Left lung (tissue), 14 donors: ENCODE measurements at places on chromosomes 6 and 20. TPM values are rescaled to one million over a fixed set of nuclear protein-coding genes. Genes with fewer than 3 reads are reported as not detected.

DNA sequence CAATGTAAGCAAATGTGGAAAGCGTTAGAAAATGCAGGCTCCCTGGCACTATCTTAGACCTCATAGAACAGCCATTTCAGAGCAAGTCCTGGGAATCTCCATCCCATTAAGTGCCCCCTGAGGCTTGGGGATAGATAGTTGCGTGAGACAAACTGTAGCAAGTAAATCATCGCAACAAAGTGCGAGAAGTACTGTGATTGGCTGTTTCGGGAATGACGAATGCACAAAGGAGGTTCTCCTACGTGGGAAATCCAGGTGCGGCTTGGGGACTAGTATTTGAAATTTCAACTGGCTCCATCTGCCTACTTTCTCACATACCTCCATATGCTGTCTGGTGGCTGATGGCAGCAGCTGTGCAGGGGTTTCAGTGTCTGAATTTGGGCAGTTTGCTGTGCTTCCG, 84.5 kb downstream of the PLEKHG1 start:
- DNase-seq: no peak

- no peak for DNase-seq
Observed at GRCh38 chr6:65259059-65259458, 448.0 kb downstream of the EYS start.

- no peak for DNase-seq
Observed at GRCh38 chr6:135144673-135145062, 36.4 kb upstream of the MYB start.

GRCh38 chr20:32664678-32665159, 9.0 kb downstream of the C20orf203 start:
- no peak for DNase-seq

DNA sequence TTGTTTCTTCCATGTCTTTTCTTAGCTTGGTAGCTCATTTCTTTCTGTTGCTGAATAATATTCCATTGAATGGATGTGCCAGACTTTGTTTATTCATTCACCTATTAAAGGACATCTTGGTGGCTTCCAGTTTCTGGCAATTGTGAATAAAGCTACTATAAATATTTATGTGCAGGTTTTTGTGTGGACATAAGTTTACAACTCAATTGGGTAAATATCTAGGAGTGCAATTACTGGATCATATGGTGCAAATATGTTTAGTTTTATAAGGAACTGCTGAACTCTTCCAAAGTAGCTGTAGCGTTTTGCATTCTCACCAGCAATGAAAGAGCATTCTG, 16.8 kb upstream of the SDCBP2 start:
- DNase-seq: no peak

DNA sequence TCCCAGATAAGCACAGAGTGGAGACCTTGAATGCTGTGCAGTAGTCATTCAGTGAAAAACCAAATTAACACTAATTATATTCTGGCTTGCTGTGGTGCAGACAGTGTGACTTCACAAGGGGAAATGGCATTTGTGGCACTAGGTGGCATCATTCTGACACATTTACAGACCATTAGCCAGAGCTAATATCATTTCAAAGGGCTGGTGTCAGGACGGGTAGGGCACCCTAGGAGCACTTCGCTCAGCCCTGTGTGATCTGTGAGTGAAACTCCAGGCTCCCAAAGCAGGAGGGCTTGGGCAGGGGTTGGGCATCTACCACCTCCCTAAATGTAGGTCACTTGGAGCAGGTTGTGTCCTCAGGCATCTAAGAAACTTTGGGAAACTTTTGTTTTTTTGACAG, 555.8 kb downstream of the PKHD1 start:
- peak; percentile 15 for DNase-seq

DNA sequence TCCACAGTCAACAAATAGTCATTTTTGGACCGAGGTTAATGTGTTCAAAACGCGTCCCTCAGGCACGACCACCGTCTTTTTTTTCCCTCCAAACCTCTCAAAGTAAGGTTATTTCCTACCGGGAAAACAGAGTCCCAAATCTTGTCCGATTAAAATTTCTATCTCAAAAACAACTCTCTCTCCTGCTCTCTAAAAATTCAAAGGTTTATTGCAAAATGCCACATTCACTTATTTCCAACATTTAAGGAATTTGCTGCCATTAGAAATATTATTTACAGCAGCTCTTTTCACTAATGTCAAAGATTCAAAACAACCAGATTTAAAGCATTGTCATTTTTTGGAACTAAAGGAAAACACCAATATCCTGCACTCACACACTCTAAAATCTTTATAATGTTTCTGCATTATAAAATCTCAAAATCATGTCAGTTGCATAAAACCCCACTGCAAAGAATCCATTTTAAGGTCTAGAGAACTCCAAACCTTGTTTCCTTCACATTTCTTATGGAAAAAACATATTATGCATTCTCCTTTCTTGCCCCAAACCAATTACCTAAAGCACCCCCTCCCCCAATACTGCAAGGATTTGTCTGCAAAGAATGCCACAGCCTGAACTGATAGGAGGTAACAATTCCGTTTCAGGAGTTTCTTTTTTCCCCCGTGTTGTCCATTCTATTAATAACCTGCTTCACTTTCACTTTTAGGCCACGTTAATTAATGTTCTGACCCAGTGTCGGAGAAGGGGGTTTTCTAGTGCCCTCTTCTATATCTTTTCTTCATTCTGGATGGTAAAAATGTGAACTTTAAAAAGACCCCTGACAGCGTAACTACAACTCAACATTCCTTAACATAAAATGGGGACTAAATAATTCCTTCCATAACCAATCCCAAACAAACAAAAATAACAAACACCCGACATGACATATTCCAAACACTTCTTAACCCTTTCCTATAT, 1.4 kb downstream of the NRN1 start:
- no peak for DNase-seq

DNA sequence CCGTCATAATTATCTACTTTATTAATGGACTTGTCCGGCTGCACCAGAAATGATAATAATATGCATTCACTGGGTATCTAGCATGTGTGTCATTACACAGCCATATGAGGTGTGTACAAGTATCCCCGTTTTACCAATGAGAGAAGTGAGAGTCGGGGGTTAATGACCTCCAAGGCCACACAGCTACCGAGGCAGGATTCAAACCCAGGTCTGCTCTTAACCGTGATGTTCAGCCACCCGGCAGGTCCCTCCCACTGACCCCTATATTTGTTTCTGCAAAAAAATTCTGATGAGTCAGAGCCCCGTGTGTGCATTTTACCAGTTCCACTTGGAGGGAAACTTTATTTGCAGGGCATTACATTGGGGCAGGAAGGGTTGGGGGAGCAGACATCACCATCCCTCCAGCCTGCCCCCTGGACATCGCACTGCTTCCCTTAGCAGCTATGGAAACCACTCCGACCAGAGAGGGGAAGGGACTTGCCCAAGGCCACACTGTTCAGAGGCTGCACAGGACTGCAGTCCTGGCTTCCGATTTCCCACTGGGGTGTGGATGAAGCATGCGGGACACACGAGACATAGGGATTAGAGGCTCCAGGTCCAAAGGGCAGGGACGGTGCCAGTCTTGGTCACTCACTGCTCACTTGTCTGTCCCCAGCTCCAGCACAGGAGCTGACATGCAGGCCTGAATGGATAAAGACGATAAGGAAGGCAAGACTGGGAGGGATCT, 10.1 kb upstream of the SRC start:
- DNase-seq: no peak

- peak; percentile 72 for DNase-seq
Observed at GRCh38 chr6:30942338-30943060, 1.7 kb downstream of the MUCL3 start.

DNA sequence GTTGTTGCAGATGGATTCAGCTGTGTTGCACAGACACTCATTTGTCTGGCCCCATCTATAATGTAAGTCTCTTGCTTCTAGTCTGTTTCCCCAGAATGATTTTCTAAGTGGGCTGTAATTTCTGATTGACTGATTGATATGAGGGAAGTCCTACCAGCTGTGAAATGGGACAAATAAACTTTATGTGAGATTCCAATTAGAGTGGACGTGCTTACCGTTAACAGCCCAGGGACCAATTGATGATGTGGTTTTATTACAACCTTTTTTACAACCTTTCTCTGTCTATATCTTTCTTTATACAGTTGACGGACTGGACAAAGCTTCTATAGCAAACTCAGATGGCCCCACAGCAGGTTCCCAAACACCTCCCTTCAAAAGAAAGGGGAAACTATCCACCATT, 33.9 kb downstream of the PHACTR2 start:
- DNase-seq: no peak

- no peak for DNase-seq
Observed at GRCh38 chr20:41428285-41428684, 61.7 kb upstream of the EMILIN3 start.

DNA sequence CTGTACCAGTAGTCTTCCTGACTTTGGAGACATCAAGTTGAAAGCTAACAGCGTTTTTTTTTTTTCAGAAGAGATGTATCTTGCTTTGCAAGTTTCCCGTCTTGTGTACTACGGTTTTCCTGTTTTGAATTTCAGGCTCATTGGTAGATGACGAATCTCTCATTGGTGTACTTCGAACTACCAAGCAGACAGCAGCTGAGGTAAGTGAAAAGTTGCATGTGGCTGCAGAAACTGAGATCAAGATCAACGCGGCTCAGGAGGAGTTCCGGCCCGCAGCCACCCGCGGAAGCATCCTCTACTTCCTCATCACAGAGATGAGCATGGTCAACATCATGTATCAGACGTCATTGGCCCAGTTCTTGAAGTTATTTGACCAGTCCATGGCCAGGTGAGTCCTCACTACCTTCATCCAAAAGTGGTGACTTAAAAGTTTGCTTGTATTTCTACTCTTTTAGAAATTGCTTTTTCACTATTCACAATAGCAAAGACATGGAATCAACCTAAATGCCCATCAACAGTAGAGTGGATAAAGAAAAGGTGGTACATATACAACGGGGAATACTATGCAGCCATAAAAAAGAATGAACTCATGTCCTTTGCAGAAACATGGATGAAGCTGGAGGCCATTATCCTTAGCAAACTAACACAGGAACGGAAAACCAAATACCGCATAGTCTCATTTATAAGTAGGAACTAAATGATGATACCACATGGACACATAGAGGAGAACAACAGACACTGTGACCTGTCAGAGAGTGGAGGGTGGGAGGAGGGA, 110.6 kb upstream of the GLP1R start:
- no peak for DNase-seq

DNA sequence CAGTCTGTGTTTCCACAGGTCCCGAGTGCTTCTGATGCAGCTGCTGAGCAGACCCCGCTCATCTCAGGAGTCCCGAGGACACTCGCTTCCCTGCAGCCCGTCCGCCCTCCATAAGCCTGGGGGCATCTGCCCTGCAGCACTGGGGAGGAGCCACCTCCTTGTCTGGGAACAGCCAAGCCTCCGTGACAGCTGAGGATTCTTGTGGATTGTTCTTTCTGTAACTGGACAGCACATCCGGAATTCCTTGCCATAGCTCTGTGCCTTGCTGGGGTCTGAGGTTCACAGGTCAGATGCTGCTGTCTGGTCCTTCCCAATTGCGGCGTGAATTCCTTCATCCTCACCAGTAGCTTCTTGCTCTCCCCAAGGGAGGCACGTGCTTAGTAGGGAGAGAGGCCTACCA, 38.4 kb upstream of the FNDC1 start:
- no peak for DNase-seq

- DNase-seq: peak; percentile 92
Observed at GRCh38 chr6:30556906-30557682, at the start of gene PRR3. Gene PRR3, plus strand, starts transcription at chr6:30557295. Its CDS starts 50 bp downstream, at chr6:30557345.

DNA sequence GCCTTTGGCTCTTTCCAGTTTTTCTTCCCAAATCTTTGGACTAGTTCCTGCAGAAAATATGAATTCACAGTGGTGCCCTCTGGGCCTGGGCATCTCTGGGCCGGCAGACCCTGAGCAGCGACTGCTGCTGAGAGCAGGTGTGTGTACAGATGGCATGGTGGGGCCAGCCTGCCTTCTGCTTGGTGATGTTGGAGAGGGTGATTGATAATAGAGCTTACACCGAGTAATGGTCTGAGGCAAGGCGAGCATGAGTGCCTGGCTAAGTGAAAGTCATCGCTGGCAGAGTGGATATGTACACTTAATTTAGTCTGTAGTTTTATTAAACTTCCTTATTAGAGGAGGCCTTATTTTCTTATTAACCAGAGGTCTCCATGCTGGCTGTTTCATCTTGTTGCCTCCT, 156.9 kb downstream of the CDKAL1 start:
- no peak for DNase-seq

GRCh38 chr6:47897247-47897646, 115.4 kb downstream of the OPN5 start:
- no peak for DNase-seq

DNA sequence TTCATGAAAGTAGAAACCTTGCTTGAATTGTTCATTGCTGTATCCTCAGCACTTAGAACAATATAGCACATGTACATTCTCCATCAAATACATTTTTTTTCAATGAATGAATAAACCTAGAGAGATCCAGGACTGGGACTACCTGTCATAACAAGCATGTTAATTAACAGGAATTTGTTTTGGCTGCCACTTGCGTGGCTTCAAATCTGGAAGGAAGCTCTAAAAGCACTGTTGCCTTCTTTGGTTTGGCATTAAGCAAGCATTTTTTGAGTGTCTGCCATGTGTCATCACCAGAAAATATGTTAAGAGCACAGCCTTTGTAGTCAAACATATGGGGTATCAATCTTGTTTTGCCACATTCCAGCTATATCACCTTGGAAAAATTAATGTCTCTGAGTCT, 131.9 kb upstream of the BACH2 start:
- DNase-seq: no peak

DNA sequence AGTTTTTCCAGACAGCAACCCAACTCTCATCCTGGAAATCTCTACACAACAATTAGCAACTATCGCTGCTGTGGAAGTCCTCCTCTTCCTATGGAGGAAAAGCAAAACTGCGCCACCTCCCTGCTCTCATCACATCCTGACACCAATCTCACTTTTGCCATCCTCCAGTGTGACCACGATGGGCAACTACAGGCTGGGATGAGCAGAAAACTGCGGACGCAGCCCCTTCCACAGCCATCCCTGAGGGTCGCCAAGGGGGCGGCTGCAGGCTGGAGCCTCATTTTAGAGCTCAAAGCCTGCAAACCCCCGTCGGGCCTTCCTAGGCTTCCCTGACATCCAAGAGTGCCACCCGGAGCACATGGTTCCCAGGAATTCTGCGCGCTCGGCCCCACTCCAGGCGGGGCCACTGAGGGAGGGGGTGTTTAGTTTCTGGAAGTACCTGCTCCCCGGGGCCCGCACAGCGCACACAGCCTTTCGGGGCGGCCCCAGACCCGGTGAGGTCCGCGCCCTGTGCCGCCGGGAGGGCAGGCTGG, 1.2 kb downstream of the TCFL5 start:
- DNase-seq: no peak

- no peak for DNase-seq
Observed at GRCh38 chr20:37468886-37469285, 52.2 kb upstream of the NNAT start.

DTNBP1 gene
- 18.5 TPM for total RNA-seq

PNPLA1 gene
- total RNA-seq: 2.0 TPM

SLC17A9 gene
- total RNA-seq: 16.1 TPM

OXT gene
- 0.55 TPM for total RNA-seq

AVP gene
- total RNA-seq: not detected

RGS17 gene
- total RNA-seq: 0.15 TPM

OR2J3 gene
- not detected for total RNA-seq

NUP43 gene
- 28.7 TPM for total RNA-seq
